Spinal cord (tissue), 10 donors: ENCODE measurements at places on chromosomes 2 and 18.

- no peak for DNase-seq
- peaks cover 58% of the 10 kb centered on the region for H3K27me3 ChIP-seq
- peak overlapping the region; percentile 7 for H3K27ac ChIP-seq
- H3K4me3 ChIP-seq: peak overlapping the region; percentile 40
- peaks cover 24% of the 10 kb centered on the region for H3K4me1 ChIP-seq
Observed at GRCh38 chr18:57801325-57801724, 1.8 kb downstream of the ATP8B1 start.

DNA sequence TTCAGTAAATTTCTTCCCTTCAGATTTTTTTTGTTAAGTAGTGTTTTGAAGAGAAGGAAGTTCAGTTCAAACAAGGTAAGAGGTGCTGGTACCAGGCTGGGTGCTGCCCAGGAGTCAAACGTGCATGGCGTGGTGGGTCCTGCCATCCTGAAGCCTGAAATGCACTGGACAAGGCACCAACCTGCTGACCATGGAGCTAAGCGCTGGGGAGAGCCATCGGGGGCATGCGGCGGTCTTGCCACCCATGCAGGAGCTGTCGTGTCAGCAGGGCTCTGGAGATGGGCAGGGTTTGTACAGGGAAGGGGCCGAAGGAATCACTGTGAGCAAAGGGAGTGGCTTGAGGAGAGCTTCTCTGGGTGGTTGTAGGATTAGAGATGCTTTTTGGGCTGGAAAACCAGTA is 126.6 kb downstream of the GBX2 start:
- no peak overlapping the region for H3K4me3 ChIP-seq
- no peak for DNase-seq
- no peaks in the 10 kb centered on the region for H3K27me3 ChIP-seq
- H3K36me3 ChIP-seq: peaks cover 56% of the 10 kb centered on the region
- H3K27ac ChIP-seq: no peak overlapping the region

DNA sequence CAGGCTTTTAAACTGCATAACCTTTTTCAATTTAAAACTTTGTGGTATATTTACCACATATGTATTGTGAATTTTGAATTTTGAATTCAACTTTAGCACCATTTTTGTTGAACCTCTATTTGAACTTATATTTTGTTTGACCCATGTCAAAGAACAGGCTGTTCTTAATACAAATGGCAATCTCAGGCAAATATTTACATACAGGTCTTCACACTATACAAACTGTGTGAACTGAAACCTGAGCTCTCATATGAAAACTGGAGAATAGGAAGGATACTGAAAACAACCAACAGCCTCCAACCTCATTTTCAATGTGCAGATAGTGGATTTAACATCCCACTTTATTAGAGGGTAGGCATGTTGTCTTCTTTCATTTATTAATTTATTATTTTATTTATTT is 491.8 kb downstream of the KCNJ3 start:
- no peaks in the 10 kb centered on the region for H3K27me3 ChIP-seq
- no peaks in the 10 kb centered on the region for H3K36me3 ChIP-seq
- no peaks in the 10 kb centered on the region for H3K4me1 ChIP-seq
- DNase-seq: no peak

DNA sequence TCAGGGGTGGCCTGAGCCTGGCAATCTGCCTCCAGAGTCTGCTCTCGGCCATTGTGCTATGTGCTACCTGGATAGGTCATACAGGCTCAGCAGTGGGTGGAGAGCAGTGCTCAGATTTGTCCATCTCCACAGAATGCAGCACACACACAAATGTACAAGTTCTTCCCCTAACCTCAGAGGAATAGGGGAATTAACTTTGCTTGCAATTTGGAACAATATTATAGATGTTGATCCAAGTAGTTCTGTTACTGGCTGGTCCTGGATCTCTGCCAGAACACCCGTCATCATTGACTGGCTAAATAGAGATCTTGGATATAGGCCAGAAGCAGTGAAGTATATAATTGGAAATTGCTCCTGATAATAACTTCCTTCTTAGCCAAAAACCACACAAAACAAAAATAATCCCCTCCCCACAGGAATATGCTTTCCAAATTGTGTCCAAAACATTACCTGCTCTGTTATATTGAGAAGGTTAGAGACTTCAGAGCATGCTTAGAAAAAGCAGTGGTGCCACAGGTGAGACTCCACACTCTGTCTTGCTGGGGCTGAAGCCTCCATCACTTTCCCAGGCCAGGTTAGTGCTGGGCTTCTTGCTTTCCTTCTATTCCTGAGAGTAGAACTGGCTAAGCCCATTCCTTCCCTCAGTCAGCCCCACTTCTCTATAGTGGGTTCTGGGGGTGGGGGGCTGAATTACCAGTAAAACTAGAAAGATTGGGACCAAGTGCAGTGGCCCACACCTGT is 38.8 kb downstream of the NCAPH start:
- no peaks in the 10 kb centered on the region for H3K4me1 ChIP-seq
- no peaks in the 10 kb centered on the region for H3K27me3 ChIP-seq
- peaks cover 9% of the 10 kb centered on the region for H3K36me3 ChIP-seq
